Activated effector memory CD4-positive, alpha-beta T cell treated with Interleukin-2 at 50 U/mL for 16 hours (primary cell): ENCODE measurements at places on chromosomes 12 and 14.

- no peak for DNase-seq
Measured at GRCh38 chr12:49470986-49471385, 67.8 kb upstream of the KCNH3 start.

DNA sequence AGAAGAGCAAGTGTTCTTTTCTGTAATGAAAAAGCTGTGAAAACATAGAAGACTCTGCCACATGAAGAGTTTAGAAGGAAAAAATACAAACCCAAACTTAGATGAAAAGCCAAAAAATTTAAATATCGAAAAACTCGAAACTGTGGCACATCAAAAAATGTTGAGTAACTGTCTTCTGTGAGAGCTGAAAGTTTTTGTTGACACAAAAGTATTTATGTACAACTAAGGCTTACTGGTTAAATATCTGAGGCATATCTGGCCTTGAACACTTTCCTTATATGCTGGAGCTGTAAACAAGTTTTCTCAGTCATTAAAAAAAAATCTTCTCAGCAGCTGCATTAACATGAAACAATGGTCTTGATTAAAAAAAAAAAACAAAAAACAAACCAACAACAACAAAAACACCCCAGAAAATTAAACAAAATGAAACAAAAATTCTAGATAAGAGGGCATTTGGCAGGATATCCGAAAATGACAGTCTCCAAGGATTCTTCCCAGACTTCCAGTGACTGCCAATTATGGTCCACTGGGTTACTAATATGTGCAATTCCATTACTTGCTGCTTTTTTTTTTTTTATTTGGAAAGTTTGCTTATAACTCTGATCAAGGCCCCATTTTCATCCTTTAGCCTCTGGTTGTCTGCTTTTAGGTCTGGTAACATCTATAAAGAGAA, 84.7 kb upstream of the PAWR start:
- no peak for DNase-seq

DNA sequence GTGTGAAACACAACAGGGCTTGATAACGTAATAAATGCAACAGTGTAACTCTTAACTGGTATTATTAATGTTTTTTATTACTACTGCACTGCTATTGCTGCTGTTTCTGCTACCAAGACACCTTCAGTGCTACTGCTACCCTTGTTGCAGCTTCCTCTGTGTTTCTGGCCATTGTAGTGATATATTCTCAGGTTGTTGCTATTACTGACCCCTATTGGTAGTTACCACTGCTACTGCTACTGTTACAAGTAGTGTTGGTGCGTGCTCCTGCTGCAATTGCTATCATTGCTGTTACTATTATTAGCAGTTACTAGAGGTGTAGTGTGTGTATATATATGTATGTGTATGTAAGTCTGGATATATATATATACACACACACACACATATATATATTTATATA, 87.2 kb upstream of the PTPRB start:
- DNase-seq: no peak

GRCh38 chr14:95892142-95892541, 15.5 kb downstream of the TUNAR start:
- no peak for DNase-seq

DNA sequence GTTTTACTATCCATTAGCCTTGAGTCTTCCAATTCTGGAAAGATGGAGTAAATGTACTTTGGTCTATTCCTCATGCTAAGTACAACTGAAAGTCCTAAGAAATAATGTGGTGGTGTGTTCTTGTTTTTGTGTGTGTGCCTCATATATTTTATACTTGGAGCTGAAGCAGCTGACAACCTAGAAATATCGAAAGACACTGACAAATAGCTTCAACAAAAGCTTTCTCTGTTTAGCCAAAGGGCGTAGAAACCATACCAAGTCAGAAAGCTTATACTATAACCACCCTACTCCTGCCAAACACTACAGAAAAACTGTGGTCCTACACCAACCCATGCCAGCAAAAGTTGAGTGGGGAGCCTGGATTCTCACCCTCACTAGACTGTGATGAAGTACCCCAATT, 188.4 kb downstream of the GPHN start:
- no peak for DNase-seq

DNA sequence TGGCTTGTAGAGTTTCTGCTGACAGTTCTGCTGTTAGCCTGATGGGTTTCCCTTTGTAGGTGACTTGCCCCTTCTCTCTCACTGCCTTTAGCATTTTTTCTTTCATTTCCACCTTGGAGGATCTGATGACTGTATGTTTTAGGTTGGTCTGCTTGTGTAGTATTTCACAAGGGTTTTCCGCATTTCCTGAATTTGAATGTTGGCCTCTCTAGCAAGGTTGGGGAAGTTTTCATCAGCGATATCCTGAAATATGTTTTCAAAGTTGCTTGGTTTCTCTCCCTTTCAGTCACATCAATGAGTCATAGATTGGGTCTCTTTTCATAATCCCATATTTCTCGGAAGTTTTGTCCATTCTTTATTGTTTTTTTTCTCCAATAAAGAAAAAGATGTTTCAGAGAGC, 11.4 kb downstream of the NOPCHAP1 start:
- no peak for DNase-seq

DNA sequence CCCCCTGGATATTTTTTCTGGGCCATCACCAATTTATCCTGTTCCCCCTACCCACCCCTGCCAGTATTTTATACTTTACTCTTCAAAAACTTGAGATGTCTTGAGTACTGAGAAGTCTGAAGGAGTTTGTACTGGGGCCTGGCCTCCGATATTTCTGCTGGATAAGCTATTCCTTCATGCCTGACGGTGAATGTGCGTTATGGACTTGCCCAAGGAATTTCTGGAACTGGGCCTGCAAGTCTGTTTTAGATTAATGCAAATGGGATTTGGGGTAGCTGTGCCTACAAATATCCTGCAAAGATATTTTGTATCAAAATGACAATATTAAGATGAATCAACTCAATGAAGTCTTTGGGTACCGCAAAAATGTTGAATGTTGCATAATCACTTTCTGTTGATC, at the start of gene PTCSC3:
Gene PTCSC3, minus strand, starts transcription at position 199 of the 400 bp plus-strand sequence.
- no peak for DNase-seq

- no peak for DNase-seq
Measured at GRCh38 chr14:84409435-84409834, 1120.5 kb upstream of the FLRT2 start.

GRCh38 chr12:105120551-105120950, 13.0 kb downstream of the WASHC4 start:
- DNase-seq: no peak

GRCh38 chr14:104320611-104321086, 182.3 kb downstream of the KIF26A start:
- DNase-seq: no peak

DNA sequence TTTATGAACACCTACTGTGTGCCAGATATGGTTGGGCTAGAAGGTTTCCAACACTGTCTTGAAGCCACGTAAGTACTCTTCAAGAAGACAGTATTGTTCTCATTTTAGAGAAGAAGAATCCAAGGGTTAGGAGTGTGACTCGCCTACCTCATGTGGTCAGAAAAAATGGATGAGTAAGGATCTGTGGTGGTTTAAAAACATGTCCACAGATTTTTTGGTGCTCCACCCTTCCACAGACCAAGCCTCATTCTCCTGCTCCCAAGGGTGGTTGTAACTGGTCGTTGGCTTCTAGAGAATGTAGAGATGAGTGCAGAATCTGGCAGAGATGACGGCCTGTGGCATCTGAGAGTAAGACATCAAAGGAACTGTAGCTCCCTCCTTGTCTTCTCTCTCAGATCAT, 30.3 kb upstream of the TTC7B start:
- DNase-seq: no peak

GRCh38 chr14:22502007-22502406, 87.0 kb downstream of the DAD1 start:
- no peak for DNase-seq

GRCh38 chr12:127761880-127762279, 505.1 kb upstream of the TMEM132C start:
- no peak for DNase-seq

- DNase-seq: no peak
Measured at GRCh38 chr14:76083796-76084765, 67.6 kb upstream of the GPATCH2L start.

DNA sequence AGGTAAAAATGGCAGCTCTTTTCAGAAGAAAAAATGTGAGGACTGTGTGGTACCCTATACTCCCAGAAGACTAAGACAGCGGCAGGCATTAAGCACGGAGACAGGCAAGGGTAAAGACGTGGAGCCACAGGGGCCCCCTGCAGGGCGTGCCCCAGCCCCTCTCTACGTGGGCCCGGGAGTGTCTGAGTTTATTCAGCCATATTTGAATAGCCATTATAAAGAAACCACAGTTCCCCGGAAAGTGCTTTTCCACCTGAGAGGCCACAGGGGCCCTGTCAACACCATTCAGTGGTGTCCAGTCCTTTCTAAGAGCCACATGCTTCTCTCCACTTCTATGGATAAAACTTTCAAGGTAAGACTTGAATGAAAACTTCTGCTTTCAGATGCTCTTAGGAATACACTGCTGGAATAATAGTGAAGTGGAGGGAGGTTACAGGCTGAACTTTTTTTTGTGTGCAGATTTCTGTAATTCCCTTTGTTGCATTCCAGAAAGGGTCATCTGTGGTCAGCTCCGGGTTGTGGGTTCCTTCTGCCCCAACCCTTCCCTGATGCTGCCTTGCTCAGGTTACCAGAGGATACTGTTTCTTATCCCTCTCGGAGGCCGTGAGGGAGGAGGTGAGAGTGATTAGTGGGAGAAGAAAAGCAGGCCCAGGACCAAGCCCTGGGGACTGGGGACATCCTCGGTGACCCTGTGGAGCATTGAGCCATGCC, 58.4 kb downstream of the SLC25A47 start:
- DNase-seq: no peak

DNA sequence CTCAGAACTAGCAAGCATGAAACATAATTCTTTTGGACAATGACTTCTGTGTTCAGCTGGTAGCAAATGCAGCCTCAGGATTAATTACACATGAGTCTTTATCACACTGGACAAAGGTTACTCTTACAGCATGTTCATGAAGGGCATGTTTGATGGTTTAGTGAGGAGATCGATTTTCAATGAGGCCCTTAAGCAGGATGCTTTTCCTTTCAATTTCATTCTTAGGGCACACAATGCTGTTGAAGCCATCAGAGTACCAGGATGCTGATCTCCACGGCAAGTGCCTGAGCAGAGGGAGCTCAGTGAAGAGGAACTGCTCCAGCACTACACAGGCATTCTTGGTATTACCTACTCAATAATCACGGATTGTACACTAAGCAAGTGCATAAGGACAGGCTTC, 542.0 kb downstream of the SNAPC1 start:
- no peak for DNase-seq

DNA sequence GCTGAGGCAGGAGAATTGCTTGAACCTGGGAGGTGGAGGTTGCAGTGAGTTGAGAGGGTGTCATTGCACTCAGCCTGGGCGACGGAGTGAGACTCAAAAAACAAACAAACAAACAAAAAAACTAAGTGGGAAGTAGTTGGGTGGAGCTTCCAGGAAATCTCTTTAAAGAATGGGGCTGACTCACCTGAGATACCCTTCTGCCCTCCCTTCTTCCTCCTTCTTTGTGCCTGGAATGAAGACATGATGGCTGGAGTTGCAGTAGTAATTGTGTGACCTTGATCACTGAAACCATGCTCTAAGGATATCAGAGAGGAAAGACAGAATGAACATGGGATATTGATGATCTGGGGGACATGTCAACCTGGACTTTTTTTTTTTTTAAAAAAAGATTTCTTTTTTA, 87.6 kb upstream of the MED13L start:
- DNase-seq: no peak

GRCh38 chr12:41846718-41847117, 298.0 kb downstream of the GXYLT1 start:
- no peak for DNase-seq
